Activated CD8-positive, alpha-beta memory T cell treated with anti-CD3 and anti-CD28 coated beads for 1 hour (primary cell): ENCODE measurements at places on chromosomes 2 and 18.

GRCh38 chr2:233210843-233211547 lies 40.5 kb upstream of the ATG16L1 start:
- no peak for DNase-seq

DNA sequence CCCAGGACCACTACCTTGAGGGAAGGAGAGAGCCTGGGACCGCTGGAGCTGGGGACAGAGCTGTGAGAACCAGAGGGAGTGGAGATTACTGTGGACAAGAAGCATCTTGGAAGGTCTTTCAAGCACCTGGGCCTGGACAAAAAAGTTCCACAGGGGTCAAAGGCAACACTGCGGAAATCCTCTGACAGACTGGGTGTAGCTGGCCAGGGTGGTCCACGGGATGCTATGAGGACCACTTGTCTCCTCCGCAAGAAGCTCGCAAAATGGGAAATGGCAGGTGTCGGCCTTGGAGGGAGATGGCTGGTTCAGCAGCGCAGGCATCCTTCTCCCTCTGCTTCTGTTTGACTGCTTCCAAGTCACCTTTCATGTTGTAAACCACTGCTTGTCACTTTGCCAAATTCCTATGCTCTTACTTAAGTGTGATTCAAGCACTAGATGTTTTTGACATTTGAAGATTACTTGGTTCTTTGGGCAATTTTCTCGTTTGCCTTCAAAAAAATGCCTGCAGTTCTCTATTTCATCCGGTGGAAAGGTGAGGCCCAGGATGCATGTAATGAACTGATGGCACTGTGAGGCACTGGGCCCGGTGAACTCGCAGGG lies 27.7 kb downstream of the KLHL29 start:
- no peak for DNase-seq

DNA sequence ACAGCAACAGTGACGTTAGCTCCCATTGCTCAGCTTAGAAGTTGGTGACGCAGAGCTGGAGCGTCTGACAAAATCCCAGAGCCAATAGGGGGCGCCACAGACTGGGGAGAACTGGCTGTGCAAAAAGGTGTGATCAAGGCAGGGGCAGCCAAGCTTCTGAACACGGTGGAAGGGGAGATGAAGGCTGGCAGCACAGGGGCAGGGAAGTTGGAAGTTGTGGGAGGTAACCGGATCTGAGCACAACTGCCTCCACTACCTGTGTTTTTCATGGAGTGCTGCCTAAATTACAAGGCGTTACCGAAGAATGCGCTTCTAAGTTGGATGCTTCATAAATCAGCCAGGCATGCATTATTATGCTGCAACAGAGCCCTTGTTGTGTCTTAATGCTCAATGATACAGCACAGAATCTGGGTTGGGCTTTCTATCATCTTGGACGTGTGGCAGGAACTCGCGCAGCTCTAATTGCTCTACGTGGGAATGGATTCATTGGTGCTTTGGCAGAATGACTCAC lies 370.0 kb downstream of the SLC4A3 start:
- DNase-seq: no peak

GRCh38 chr2:100882645-100883613 lies 63.0 kb downstream of the NPAS2 start:
- no peak for DNase-seq

DNA sequence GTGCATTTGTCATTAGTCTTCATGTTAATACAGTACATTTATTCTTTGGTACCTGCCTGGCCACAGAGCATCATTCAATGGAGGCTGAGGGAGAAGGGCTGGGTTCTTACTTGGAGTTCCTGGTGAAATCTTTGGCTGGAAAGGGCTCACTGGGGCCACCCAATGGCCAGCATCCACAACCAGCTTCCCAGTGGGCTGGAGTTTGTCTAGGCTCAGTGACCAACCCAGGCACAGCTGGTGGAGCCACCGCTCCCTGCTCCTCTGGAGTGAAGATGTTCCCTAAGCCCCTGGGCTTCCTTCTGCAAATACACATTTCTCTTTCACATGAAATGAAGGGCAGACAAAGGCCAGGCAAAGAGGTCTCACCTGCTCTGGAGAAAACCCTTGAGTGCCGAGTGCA lies 34.4 kb downstream of the EHD3 start:
- DNase-seq: no peak

DNA sequence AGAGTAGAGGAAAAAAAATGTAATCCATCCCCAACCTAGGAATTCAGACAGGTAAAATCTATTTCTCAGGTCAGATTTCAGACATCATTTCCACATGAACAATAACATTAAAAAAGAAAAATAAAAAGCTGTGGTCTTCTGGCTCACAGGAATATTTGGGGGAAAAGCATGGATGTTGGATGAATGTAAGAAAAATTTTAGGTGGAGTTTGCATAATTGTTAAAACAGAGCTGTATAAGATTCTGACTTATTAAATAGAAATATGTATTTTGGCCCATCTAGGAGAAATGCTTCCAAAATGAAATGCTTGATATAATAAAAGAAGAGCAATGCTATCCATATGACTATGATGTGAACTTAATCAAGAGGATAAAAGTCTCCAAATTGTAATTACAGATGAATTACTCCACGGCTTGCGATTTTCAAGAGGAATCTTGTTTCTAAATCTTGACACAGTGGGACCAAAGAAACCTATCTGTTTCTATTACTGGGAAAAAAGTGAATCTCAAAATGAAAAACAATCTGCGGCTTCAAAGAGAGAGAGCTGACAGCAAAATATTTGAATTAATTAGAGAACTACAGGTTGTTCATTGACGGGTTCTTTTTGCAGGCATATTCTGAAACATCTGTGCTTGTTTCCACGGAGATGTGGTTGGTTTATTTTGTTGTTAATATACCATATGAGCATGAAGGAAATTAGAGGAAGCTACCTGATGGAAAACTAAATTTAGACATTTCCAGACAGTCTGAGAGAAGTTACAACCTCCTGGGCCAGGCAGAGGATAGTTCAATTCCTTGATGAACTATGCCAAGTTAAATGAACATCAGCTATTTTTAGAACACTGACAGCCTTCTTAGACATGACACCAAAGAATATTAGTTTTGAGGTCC lies 468.7 kb downstream of the PID1 start:
- no peak for DNase-seq

GRCh38 chr2:175575346-175576258 lies 394.1 kb upstream of the ATP5MC3 start:
- no peak for DNase-seq
